ENCODE measurements at places on chromosomes 11 and 22.

DNA sequence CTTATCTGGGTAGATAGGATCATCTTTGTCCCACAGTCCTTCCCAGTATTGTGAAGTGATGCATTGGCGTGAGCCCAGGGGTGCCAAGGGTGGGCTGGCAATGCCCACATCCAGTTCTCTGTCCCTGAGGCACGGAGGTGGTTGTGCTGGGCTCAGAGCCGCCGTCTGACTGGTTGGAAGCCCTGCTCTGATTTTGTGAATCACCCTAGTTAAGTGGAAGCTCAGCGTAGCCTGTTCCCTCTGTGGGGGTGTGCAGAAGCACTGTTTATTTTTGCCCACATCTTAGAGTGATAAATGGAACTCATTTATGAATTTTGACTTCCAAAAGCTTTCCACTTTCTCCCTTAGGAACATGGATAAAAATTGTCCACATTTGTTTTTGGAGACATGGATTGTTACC lies 13.6 kb downstream of the BCR start:
- no peak for DNase-seq

GRCh38 chr11:31636983-31637382 lies 127.4 kb downstream of the ELP4 start:
- DNase-seq = no peak

- no peak for DNase-seq
Measured at GRCh38 chr11:14202251-14203196, 156.5 kb downstream of the RRAS2 start.

GRCh38 chr11:75536786-75537641 lies 11.3 kb upstream of the GDPD5 start:
- no peak for DNase-seq

GRCh38 chr11:75326439-75326810 lies 25.0 kb downstream of the ARRB1 start:
- DNase-seq = no peak
